ENCODE measurements at places on chromosomes 7 and 10. TPM values are rescaled to one million over a fixed set of nuclear protein-coding genes. Genes with fewer than 3 reads are reported as not detected.

GPR26 gene
- not detected for total RNA-seq

CALML3 gene
- total RNA-seq, result 3.6 TPM

GARIN1A gene
- total RNA-seq, result 2.9 TPM

NAT16 gene
- not detected for total RNA-seq

DNA sequence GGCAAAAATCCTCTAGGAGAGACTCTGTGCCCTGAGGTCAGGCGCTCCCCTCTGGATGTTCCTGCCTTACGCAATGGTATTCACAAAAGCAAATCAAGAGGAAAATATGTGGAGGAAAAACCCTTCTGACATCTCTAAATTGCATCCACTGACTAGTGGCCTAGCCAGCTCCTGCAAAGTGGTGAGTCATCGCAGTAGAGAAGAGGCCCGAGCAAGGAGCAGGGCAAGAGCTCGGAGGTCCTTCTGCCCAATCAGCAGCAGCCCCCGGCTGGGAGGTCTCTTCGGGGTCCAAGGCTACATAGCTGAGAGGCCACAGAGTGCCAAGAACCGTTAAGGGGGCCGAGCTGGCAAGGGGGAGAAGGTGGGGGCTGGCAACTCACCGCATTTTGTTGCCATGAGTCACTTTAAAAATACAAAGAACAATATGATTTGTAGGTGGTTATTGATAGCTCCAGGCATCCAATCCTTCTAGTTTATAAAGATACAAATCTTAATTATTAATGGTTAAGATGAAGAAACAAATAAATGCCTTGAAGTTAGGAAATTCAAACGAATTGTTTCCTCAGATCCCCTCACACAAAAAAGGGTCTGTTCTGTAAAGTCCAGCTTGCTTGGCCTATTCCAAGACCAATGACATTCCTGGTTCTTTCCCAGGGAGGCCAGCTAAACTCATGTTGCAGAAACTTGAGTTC, 161.6 kb downstream of the PKD1L1 start:
- H3K36me3 ChIP-seq, result no peaks in the 10 kb centered on the region
- no peak overlapping the region for H3K4me3 ChIP-seq
- H3K27me3 ChIP-seq, result no peaks in the 10 kb centered on the region
- H3K4me1 ChIP-seq, result no peaks in the 10 kb centered on the region
- H3K27ac ChIP-seq, result peak overlapping the region; percentile 87

DNA sequence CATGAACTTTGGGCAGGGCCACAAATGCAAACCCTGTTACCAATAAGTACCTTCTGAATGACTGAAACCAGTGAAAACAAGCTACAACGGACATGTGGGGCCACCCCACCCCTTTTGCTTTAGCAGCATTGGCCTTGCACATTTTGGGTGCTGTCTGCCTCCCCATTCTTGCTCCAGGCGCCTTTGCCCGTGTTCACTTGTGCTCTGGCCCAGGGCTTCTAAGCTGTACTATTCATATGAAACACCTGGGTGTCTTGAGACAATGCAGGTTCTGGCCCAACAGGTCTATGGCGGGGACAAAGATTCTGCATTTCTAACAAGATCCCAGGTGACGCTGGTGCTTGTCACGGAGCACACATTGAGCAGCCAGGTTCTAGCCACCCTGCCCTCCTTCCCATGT, 96.5 kb upstream of the SDK1 start:
- no peaks in the 10 kb centered on the region for H3K4me1 ChIP-seq
- H3K36me3 ChIP-seq, result no peaks in the 10 kb centered on the region
- no peaks in the 10 kb centered on the region for H3K27me3 ChIP-seq
- no peak overlapping the region for H3K4me3 ChIP-seq
- DNase-seq, result no peak

DNA sequence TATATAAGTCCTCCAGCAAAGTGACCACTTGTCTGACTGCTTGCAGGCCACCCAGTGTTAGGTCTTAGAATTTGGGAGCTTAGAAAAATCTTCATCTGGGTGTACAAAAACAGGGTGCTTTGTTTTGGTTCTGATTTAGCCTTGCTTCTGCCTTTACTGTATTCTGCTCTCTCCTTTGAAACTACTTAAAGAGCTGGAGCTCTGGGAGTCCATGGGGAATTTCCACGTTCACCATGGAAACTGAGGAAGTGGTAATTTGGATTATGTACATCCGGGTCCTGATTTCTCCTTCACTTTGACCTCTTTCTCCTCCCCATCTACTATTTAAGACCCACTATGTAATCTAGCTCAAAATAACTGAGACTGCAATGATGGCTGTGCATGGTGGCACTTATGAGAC, 103.0 kb downstream of the JAZF1 start:
- H3K27me3 ChIP-seq, result no peaks in the 10 kb centered on the region
- no peaks in the 10 kb centered on the region for H3K36me3 ChIP-seq

GRCh38 chr7:35645691-35646090, 49.2 kb downstream of the HERPUD2 start:
- H3K27ac ChIP-seq, result peak overlapping the region; percentile 4
- no peaks in the 10 kb centered on the region for H3K36me3 ChIP-seq
- no peak overlapping the region for H3K4me3 ChIP-seq
- no peaks in the 10 kb centered on the region for H3K27me3 ChIP-seq
- DNase-seq, result no peak
- peaks cover 6% of the 10 kb centered on the region for H3K4me1 ChIP-seq

GRCh38 chr10:84177541-84178141, 4.0 kb downstream of the GPR15LG start:
- H3K27ac ChIP-seq, result no peak overlapping the region
- no peaks in the 10 kb centered on the region for H3K27me3 ChIP-seq
- H3K4me1 ChIP-seq, result no peaks in the 10 kb centered on the region
- no peak overlapping the region for H3K4me3 ChIP-seq
- no peak for DNase-seq

Data from breast epithelium (tissue), 4 donors.